ENCODE measurements at places on chromosomes 7 and 10. TPM values are rescaled to one million over a fixed set of nuclear protein-coding genes. Genes with fewer than 3 reads are reported as not detected.

DNA sequence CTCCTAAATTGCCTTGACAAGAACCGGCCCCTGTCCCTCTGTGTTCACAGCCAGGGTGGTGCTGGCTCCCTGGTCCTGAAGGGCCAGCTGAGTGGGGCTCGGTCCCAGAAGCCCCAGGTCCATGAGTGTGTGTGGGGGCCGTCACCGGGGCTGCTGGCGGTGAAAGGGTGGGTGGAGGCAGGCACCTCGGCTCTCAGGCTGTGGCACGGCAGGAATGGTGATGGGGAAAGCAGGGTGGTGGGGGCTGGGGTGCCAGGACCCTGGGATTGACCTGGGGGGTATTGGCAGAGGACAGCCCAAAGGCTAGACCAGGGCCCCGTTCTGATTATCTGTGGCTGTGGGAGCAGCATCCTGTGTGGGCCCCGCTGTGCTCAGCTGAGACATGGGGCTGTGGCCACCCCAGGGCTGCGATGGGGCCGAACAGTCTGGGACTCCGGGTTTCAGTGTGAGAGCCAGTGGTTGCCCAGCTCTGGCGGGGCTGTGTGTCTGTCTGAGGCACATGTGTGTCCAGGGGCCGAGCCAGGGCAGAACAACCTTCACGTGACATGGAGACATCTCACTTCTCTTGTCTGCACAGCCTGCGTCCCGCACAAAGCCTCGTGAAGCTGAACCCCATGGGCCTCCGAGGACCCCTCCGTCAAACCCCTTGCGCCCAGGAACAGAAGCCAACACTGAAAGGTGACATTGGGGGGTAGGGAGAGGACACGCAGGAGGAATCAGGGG is 144.2 kb downstream of the ELFN1 start:
- no peak for DNase-seq

- no peak for DNase-seq
Measured at GRCh38 chr10:107071301-107071700, 93.2 kb downstream of the SORCS1 start.

DNA sequence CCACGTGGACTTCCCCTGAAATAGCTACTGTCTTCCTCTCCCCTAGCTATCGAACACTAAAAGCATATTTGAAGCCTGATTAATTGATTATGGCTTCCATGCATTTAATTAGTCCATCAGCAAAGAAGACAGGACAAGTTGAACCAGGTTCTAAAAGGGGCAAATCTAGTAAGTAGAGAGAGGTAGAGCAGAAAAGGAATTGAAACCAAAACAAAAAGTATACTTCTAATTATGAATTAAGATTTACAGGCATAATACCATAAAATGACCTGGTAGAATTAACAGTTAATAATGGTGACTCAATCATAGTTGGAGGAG is 393 bp upstream of the DNAJC1 start:
- DNase-seq = no peak

- no peak for DNase-seq
Measured at GRCh38 chr10:96276831-96277230, 5.5 kb upstream of the BLNK start.

DNA sequence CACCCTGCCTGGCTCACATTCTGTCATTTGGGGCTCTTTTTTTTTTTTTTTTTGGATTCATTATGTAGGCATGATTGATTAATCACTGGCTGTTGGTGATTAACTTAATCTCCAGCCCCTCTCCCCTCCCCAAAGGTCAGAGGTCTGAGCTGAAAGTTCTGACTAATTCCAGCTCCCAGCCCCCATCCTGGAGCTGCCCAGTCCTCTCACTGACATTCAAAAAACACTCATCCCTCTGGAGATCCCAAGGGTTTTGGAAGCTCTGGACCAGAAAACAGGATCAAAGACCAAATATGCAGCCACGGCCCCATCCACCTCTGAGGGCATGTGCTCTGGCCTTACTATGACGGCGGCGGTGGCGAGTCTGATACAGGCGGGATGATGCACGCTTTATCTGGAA is 53.8 kb downstream of the RBM17 start:
- no peak for DNase-seq

Gene CHST12
- total RNA-seq = 16.7 TPM

DNA sequence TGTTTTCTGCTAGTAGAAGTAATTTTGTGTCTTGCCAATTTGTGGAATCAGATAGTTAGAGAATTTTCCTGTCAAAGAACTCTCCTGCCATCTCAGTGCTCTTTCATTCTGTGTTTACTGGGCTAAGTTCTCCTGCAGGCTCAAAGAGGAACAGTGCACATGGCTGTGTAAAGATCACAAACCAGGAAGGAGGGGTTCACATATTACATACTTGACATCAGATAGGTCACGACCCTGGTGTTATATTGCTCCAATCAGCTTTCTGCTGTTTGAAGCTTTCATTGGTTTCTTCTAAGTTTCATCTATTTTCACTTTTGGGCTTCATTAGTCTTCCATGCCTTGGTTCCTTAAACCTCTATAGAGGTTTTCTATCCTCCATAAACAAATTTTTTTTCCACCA is 13.5 kb upstream of the ELMO1 start:
- DNase-seq = no peak

- DNase-seq = no peak
Measured at GRCh38 chr10:44161184-44161583, 223.7 kb downstream of the CXCL12 start.

DNA sequence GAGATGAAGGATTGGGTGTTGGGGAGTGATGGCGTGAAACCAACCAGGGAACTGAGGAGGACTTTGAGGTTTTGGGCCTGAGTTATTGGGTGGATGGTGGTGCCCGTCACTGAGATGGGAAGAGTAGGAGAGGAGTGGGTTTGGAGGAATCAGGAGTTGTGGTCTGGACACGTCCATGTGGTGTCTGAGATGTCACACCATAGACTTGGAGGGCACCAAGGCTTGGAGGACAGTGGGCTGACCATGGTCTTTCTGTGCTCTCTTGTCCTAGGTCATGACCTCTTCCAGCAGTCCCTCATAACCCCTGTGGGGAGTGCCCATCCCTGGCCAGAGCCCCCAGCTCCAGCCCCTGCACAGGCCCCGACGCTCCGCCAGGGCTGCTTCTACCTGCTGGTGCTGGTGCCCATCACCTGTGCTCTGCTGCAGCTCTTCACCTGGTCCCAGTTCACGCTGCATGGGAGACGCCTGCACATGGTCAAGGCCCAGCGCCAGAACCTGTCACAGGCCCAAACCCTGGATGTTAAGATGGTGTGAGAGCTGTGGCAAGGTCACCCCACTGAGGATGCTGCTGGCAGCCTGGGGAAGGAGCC is 24.2 kb upstream of the C10orf95 start:
- no peak for DNase-seq

DNA sequence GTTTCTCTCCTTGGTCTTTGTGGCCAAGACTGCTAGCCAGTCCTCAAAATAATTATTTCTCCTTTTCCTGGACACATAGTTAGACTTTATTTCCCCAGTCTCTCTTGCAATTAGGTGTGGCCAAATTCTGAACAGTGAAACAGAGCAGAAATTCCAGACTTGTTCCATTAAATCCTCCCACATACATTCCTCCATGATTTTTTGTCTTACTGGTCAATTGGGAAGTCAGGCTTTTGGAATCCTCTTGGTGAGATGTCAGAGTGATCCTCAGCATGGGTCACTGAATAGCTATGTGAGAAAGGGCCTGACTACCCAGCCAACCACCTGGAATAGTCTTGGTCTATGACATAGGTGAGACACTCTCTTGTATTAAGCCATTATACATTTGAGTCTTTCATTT is 164.2 kb downstream of the DGKI start:
- DNase-seq = no peak

GRCh38 chr10:60099998-60100747 is 193.8 kb upstream of the CCDC6 start:
- peak; percentile 17 for DNase-seq

DNA sequence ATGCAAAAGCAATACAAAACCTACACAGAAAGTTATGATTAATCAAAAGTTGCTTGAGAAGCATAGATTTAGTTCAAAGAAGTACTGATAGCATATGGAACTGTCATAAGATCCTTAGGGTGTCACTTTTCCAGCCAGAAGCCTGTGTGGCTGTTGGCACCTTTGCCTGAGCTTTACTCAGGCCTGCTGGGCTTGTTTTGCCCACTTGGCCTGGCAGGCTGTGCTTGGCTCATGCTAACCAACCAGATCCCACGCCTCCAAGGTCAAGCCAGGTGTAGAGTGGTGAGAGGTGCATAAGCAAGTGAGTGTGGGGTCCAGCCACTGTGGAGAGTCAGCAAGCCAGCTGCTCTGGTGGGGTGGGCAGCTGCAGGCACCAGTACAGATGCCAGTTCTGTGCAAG is 12.0 kb upstream of the LIPA start:
- no peak for DNase-seq

- no peak for DNase-seq
Measured at GRCh38 chr7:110522061-110522760, 568.7 kb upstream of the LRRN3 start.

Measured in progenitor cell of endocrine pancreas (in vitro differentiated cells).